ENCODE measurements at places on chromosomes 7 and 10.

DNA sequence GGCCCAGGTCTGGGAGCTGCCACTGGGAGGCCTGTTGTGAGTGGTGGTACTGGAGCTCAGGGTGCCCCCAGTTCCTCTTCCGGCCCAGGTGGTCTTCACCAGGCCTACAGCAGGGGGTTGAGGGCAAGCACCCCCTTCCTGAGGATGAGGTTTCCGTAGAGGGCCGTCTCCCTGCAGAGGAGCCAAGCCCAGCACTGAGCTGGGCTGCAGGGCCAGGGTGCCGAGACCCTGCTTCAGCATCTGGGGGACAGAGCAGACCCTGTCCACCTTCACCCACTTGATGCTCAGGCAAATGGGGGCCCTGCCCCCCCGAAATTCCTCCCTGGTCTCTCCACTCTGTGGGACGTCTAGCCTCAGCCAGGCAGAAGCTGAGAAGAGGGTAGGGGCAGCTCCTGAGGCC, 2.6 kb downstream of the FUOM start:
- DNase-seq = no peak

DNA sequence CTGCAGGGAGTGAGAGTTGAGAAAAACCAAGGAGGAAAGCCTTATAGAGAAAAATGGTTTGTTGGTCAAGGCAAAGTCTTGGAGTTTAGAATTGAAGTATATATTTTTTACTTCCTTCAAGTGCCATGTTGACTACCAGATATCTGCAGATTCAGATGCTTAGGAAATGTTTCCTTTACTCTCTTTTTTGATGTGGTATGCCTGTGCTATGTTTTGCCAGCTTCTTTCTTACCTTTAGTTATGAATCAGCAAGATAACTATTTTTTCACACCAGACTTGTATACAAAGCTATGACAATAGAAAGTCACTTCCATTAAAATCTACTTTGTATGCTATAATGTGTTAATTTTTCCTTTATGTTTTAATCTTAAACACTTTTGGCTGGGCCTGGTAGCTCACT, 3.6 kb downstream of the R3HCC1L start:
- DNase-seq = no peak

GRCh38 chr10:44065788-44066526, 318.9 kb downstream of the CXCL12 start:
- DNase-seq = no peak

DNA sequence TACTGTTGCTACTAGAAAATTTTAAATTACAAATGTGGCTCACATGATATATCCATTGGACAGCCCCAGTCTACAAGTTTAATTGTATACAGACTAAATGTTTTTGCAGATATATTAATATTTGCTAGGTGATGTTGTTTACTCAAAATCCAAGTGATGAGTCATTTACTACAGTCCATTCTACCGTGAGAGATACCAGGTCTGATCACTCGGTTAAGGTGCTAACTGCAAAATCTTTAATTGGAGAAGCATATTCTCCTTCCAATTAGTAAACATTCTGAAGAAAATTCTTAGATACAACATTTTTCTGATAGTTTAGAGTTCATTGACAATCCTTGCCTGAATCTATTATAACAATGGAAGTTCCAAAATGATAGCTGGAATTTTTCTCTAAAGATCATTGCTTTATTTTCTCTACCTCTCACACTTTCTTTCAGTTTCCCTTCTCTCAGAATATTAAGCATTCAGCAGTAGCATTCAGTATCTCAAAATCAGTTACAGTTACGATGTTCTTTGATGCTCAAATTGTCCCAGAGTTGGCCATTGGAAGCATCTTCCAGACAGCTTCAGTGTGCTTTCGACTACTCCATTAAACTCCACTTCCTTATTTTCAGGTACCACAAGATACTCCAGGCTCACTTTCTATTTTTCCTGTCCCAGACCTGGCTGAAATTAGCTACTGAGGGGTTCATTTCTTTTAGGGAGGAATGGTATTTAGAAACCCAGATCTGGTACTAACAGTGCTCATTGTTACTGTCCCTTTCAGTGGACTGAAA, 2.3 kb downstream of the ABCB1 start:
- no peak for DNase-seq

DNA sequence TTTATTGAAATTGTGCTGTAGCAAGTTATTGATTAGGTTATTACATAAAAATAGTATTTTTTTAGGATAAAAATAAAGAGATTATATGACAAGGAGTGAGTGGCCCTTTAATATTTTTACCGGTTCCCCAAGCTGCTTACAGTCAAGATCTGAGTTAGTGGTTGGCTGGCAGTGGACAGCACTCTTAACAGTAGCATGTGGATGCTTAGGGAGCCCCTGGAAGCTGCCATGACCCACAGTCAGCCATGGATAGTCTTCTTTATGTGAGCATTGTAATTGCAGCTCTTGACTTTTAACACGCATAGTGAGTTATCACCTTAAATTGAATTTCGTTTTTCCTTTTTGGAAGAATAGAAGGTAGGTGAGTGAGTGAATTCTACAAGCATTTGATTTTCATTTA, 22.1 kb downstream of the RAB18 start:
- no peak for DNase-seq

- DNase-seq = no peak
Measured at GRCh38 chr10:131683281-131683861, 217.4 kb upstream of the PPP2R2D start.
